Hematopoietic multipotent progenitor cell (in vitro differentiated cells): ENCODE measurements at places on chromosomes 4 and X. TPM values are rescaled to one million over a fixed set of nuclear protein-coding genes. Genes with fewer than 3 reads are reported as not detected.

Gene TRAM1L1
- total RNA-seq = 0.27 TPM

- no peak for DNase-seq
These were observed 4.7 kb downstream of the FAM149A start for GRCh38 chr4:186109245-186109644.

DNA sequence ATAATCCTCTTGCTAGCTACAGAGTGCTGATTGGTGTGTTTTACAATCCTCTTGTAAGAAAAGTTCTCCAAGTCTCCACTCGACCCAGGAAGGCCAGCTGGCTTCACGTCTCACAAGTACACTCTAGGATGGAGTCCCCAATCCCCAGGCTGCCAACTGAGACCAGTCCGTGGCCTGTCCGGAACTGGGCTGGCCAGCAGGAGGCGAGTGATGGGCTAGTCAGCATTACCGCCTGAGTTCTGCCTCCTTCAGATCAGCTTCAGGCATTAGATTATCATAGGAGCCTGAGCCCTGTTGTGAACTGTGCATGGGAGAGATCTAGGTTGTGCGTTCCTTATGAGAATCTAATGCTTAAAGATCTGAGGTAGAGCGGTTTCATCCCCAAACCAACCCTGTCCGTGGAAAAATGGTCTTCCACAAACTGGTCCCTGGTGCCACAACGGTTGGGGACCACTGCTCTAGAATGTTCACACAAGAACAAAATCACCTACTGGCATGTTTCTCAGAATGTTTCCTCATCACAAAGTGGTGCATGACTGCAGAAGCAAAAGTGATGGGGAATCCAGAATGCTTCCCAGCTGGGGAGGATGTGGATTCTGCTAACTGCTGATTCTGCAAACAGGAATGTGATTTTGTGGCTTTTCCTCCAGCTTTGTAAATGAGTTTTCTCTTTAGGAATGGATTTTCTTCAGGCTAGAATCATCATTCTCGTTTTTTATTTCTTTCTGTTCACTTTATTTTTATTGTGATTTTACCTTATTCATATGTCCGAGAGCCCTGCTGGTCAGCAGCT lies 40.9 kb downstream of the SEPTIN11 start:
- no peak for DNase-seq

DNA sequence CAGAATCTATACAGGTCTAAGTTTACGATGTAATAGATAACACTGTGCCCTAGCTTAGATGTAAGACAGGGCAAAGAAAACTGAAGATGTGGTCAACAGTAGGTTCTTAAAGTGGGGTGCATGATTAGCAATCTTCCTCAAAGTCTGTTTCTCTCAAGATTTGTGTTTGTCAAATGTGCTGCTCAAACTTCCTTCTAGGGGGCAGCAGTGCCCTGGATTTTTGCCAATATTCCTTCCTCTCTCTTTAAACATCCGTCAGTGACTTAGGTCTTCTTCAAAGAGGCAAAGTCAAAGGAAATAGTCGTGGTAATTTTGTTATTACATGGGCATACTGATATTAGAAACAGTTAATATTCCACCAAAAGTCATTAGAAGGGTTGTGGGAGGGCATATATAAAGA lies 4.2 kb upstream of the PDHA2 start:
- peak; percentile 62 for DNase-seq

GRCh38 chrX:5113128-5113527 lies 1115.5 kb downstream of the NLGN4X start:
- peak; percentile 20 for DNase-seq

Gene ZFP92
- total RNA-seq = 3.0 TPM

GRCh38 chr4:88002786-88003185 lies 4.6 kb upstream of the PKD2 start:
- DNase-seq = no peak

GRCh38 chr4:92421920-92422319 lies 118.2 kb downstream of the GRID2 start:
- no peak for DNase-seq

DNA sequence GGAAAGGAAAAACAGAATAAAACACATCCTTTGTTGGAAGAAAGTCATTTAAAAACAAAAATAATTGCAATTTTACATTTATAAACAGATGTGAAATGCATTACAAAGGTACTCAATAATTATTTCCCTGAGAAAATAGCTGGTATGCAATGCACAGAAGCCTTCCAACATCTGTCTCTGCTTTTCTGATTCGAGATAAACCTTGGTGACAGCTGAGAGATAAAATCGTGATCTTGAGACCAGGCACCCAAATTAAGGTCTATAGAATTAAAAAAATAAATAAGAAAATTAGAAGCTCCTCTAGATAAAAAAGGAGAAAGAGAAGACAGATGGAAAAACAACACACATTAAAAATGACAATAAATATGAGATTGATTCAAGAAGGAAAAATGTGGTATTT lies 544.0 kb downstream of the SPRY1 start:
- no peak for DNase-seq

GRCh38 chrX:124818033-124818432 lies 471.7 kb downstream of the SH2D1A start:
- no peak for DNase-seq

DNA sequence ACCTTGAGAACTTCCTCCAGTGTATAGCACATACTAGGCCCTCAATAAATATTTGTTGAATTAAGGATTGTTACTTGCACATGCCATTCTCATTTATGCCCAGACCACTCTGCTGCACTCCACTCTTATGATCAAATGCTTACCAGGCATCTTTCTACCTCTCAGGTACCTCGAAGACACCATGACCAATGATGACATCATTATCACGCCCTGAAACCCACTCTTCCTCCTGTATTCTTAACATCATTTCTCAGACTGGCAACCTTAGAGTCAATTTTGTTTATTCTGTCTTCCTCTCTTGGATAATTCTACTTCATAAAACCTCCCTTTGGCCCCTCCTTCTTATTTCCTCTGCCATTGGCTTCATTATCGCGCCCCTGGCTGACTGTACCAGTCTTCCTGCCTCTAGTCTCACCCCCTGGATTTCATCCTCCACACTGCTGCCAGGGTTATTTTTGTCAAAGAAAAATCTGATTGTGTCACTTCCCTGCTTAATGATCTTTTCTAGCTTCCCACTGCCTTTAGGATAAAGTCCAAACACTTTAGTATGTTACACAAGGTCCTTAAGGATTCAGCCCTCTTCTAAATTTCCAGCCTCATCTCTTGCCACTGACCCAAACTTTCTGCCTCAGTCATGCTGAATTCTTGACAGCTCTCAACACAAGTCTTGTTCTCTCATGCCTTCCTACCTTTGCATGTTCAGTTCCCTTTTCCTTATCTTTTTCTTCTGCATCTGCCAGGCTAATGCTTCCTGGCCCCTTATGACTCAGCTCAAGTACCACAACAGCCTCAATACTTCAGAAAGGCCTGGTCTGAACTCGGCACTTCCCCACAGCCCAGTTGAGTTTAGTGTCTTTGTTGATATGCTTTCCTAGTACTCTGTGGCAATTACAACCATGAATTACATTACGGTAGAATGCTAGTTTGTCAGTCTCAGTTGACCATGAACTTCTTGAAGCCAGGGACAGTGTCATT lies 45.8 kb downstream of the HDAC8 start:
- peak; percentile 67 for DNase-seq

DNA sequence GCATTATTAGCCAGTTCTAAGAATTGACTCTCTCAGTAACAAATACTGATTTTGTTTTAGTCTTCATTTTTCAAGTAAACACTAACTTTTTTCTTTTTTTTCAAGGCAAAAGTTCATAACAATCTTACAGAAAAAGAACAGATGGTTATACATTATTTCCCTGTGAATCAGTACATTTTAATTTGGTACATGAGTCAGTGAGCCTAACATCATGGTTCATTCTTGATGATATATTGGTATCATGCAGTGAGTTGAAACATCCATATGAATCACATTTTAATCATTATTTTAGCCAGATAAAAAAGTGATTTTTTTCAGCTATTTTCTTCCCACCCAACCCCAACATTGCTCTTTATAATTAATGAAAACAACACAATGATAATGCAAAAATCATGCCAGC lies 184.3 kb upstream of the TACR3 start:
- no peak for DNase-seq

DNA sequence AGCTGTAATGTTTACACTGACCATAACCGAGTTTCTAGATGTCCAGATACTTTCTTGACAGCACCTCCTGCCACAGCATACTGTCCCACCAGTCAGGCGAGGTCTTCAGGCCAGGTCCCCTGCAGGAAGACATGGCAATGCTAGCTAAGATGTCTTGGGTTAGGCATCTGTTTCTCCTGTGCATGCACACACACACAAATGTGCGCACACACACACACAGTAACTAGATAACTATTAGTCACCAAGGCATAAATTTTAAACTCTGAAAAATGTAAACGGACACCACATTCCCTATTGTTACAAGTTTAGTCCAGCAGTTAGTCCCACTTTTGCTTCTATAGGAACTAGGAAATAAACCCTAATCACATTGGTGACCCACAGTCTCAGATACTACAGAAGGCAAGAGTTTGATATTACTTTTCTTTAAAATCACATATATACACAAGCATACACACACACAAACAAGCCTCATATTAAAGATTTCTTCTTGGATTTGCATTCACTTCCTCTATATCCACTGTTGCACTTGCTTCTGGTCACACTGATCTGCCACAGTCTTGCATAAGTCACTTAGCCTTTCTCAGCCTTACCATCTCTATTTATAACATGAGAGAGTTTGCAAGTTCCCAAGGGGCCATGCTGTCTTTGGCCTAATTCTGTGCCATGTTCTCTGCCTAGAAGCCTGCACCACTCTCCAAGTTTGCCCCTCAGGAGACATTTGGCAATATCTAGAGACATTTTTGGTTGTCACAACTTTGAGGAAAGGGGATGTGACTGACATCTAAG lies 32.2 kb downstream of the IL21 start:
- no peak for DNase-seq
